Left renal cortex interstitium (tissue), 4 donors: ENCODE measurements at places on chromosomes 5 and 9.

- DNase-seq, result no peak
Measured at GRCh38 chr9:137461663-137462395, 2.7 kb upstream of the NSMF start.

DNA sequence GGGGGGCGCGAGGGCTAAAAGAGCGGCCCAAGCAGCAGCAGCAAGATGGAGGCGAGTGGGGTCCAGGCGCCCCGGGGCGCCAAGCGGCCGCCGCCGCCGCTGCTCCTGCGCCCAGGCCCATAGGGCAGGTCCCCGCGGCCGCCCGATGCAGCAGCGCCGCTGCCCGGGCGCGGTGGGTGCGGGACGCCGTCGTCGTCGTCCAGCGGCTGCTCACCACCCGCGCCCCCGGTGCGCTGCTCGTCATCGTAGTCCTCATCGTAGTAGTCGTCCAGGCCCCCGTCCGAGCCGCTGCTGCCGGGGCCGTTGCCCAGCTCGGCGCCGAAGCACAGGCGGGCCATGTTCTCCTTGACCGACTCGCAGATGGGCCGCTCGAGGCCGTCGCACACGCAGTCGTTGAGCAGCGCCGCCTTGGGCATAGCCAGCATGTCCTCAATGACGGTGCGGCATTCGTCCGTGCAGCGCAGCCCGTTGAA, 1.5 kb downstream of the GAS1 start:
- no peak for DNase-seq

DNA sequence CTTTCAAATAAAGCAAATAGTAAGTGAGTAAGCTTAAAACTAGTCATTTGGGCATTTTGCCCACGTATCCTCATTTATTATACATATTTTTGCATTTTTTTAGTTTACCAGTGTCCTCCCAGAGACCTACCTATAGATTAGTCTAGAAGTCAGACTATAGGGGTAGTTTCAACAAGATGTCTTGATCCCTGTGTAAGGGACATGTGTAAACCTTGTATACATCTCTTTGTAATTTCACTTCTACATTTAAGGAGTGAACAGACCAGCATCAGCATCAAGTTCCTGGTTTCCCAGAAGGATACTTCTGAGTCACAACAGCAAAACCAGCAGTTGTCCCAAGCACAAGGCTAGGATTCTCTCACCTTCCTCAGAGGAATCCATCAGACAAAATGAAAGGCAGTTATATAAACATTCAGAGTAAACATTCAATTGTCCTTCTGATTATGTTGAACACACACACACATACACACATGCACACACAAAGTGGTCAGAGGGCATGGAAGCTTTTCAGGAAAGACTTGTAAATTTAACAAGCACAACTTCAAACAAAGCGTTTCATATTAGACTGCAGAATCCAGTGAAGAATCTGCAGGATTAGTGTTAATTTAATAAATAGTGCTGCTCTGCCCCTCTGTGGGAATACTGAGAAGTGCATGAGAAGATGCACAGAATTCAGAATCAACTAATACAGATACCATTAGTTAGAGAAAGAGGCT, 55.4 kb downstream of the HINT1 start:
- DNase-seq, result peak; percentile 12

DNA sequence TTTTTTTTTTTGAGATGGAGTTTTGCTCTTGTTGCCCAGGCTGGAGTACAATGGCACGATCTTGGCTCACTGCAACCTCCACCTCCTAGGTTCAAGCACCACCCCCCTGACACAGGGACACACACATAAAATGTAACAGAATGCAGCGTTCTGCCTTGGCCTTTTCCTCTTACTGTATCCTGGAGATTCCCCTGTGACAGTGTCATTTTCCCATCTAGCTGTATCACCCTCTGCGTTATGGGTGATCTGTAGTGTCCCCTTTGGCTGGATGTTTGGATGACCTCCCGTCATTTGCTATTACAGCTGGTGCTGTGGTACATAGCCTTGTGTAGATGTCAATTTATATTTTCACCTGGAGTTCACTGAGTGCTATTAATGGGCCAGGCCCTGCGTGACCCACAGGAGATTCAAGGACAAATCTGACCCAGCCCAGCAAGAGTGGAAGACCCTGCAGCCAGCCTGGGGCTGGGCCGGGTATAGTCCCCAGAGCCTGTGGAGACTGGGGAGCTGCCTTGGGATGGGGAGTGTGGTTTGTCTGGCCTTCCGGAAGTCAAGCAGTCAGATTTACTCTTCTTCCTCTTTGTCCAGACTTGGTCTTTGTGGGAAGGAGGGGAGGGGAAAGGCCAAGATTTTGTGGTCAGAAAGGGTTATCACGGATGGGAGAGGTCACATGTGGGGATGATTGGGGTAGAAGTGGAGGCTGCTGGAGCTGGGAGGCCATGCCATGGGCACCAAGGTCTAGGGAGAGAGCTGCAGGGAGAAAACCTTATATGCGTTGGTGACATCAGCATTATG, 43.6 kb downstream of the ERGIC1 start:
- DNase-seq, result no peak

DNA sequence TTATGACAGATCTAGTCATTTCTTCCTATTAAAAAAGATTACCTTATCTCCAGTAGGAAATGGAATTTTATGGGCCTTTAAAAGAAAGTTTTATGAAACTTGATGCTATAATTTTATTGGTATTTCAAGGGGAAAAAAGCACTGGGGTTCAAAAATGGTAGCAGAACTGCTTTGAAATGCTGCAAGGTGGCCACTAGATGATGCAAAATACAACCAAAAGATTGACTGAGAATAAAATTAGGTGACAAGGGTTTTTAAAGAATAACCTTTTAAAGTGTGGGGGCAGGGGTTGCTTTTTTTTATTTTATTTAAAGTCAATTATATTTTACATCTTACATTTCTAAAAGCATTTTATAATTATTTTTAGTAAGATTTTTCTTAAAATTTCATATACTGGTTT, 61.7 kb downstream of the KLF9 start:
- DNase-seq, result no peak

DNA sequence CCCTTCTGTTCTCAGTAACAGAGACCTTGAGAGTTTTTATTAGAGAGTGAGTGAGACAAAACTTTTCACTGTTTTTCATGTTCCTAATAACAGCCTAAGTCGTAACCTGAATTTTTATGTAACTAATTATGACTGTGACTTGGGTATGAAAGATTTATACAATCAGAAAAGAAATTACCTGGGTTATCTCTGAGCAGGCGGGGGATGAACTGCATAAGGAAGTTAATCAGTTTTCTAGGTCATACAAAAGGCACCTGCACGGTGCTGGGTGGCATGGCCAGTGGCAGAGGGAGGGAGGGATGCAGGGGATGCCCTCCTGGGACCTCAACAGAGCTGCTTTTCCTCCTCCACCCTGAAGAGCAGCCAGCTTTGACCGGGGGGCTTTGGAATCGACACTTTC, 219.8 kb downstream of the HSPA4 start:
- DNase-seq, result no peak

DNA sequence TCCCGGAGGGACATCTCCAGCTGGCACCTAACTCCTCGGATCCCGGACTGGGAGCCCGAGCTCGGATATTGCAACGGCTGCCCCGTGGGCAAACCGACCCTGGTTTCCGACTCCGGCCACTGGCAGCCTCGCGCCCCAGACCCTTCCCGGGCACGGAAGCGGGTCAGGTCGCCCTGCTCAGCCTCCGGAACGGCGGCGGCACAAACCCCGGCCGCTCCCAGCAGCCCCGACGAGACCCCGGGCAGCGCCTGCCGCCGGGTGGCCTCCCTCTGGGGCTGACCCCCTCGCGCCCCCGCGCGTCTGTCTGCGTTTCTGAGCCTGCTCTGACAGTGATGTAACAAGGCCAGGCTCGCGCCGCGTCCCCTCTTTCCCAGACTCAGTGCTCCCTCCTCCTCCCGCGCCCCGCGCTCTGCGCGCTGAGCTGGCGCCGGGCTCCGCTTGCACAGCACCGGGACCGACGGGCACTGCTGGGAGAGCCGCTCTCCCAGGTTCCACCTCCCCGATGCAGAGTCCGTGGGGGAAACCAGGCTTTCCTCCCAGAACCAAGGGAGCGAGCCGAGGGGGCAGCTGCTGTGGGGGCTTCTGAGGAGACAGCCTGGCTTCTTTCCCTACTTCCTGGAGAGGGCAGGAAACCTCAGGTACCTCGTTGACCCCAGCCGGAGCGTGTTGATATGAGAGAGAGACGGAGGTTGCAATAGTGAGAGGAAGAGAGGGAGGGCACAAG, at the start of gene TMEM215:
TSS of gene TMEM215 (plus strand) at position 373 of the 724 bp plus-strand sequence. CDS start 644 bp downstream, outside the sequence.
- DNase-seq, result peak; percentile 31

DNA sequence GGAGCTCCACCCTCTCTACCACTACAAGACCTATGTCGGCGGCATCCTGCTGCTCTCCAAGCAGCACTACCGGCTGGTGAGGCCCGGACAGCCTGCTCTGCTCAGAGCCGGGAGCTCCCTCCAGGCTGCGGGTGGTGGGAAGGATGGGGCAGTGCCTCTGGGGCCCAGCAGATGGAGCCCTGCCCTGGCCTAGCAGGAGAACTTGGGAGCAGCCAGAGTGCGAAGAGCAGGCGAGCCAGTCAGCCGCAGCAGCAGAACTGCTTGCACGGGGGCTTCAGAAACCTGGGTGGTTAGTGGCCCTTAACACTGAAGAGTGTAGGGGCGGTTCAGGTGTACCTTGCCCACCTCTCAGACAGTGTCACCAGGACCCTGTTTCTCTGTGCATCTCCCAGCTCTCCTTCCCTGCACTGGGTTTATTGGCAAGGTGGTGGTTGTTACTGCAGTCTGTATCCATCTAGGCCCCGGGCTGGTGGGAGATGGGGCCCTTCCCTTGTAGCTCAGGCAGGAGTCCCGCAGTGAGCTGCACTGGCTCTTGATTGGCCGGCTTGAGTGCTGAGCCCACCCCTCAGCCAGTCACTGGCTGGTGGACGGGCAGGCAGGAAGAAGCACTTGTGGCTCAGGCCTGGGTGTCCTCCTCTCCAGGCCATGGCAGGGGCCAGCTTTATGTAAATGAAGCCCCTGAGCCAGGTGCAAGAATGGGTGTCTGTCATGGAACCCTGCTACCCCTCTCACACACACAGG, 7.7 kb downstream of the B4GALT7 start:
- DNase-seq, result peak; percentile 71

DNA sequence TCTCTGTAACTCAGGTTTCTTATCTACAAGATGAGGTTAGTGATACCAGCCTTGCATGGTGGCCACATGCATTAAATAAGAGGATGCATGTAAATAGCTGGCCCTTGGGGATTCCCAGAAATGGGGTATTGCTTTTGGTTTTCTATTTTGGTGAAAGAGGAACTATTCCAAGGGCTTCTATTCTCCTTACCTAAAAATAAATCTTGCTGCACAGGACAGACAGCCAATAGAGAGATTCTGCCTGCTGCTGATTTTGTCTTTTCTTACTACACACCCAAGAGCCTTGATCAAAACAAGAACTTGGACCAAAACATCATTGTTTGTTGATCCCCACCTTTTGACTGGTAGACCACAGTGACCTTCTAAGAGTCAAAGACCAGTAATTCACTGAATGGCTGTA, 161.8 kb downstream of the PJA2 start:
- no peak for DNase-seq

GRCh38 chr9:98306384-98307145, 51.1 kb upstream of the TBC1D2 start:
- DNase-seq, result no peak

DNA sequence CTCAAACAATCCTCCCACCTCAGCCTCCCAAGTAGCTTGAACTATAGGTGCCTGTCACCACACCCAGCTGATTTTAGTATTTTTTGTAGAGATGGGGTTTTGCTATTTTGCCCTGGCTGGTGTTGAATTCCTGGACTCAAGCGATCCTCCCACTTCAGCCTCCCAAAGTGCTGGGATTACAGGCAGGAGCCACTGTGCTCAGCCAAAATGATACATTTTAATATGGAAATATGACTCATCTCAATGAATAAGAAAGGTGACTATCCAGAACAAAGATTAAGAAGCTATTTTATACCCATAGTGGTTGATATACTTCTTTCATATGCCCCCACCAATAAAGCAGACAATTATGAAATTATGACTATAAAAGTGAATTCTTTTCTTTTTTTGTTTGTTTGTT, 166.2 kb downstream of the NFIB start:
- DNase-seq, result no peak

DNA sequence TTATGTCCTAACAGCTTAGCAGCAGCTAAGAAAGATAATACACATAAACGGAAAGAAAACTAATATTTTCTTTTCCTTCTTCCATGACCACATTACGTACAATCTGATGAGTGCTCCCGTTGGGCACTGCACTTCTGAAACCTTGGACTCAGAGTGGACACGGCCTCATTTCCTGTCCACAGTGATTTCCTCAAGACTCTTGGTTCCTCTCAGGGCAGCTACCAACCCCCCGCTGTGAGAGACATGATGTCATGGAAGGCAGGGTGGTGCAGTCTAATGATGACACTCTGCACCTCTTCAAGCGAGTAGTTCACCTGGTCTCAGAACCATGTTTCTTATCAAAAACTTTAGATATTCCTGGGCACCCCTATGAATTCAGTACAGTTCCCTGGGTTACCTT, 68.7 kb upstream of the CTSL start:
- no peak for DNase-seq

- DNase-seq, result no peak
Measured at GRCh38 chr5:35129921-35130485, 82.3 kb upstream of the AGXT2 start.
